ENCODE measurements at places on chromosomes 7 and 10. TPM values are rescaled to one million over a fixed set of nuclear protein-coding genes. Genes with fewer than 3 reads are reported as not detected.

Gene STOX1
- total RNA-seq: 9.7 TPM

Gene MACC1
- total RNA-seq: under 0.01 TPM

Gene LEP
- total RNA-seq: not detected

Gene WEE2
- total RNA-seq: 1.3 TPM

Gene NANOS1
- 2.8 TPM for total RNA-seq

Gene TUBB8
- not detected for total RNA-seq

Gene GRID2IP
- total RNA-seq: 1.3 TPM

Gene CDH23
- total RNA-seq: 7.2 TPM

Gene NEUROD6
- total RNA-seq: 439 TPM

Gene NEUROG3
- total RNA-seq: not detected

Gene LOXL4
- 0.31 TPM for total RNA-seq

Gene ADCYAP1R1
- 65.4 TPM for total RNA-seq

Gene ELN
- total RNA-seq: 6.9 TPM

Gene GPR146
- total RNA-seq: 1.3 TPM

Gene CRCP
- total RNA-seq: 54.5 TPM

Gene PRSS37
- total RNA-seq: not detected

Gene MBL2
- total RNA-seq: not detected

Gene UCN3
- total RNA-seq: not detected

Gene SPDYE6
- total RNA-seq: not detected

Gene UNCX
- total RNA-seq: not detected

Gene BRAF
- 148 TPM for total RNA-seq

Gene ATP6V0A4
- total RNA-seq: 0.94 TPM

Gene CLCN1
- total RNA-seq: not detected

Gene CLEC5A
- not detected for total RNA-seq

Gene NUP42
- total RNA-seq: 72.9 TPM

Gene PDGFA
- 24.4 TPM for total RNA-seq

Gene ZNF25
- total RNA-seq: 60.7 TPM

Gene ZNF239
- 19.4 TPM for total RNA-seq
